ENCODE measurements at places on chromosomes 1 and 21.

DNA sequence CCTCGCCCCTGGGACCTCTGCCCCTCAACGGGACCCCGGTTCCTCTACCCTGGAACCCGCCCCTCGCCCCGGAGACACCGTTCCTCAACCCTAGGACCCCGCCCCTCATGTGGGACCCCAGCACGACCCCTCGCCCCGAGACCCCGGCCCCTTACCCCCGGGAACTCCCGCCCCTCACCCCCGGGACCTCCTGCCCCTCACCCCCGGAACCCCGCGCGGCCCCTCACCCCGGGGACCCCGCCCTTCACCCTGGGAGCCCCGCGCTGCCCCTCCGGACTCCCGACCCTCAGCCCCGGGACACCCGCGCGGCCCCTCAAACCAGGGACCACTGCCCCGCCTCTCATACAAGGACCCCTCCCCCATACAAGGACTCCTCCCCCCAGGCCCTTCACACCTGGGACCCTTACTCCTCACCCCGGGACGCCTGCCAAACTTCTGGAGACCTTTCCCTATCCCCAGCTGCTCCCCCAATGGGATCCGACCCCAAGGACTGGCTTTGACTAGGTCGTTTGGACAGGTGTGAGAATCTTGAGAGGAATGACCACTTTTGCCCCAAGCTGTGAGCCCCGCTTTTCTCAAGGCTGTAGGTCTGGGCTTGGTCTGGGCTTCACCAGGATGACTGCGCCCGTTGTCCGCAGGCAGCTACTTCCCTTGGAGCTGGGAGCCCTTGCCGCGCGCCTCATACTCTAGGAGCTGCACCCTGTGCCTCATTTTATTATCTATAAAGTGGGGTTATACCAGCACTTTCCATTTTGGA, 843 bp downstream of the DIP2A start:
- DNase-seq = peak; percentile 22

DNA sequence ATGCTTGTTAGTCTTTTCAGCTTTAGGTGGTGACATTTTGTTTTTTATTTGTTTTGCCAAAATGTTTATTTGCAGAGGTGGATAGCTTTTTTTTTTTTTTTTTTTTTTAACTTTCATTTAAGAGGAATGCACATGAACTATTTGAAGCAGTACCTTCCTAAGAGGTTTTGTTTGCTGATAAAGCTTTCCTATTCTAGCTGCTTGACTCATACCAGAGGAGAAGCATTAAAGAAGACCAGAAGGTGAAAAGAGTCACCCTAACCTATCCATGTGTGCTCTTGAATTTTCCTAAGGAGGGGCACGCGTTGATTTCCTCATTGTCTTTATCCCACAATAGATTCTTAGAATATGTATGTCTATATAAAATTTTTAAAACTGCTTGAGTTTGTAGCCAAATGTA, 57.7 kb downstream of the PRDM2 start:
- no peak for DNase-seq

GRCh38 chr1:6743189-6744101, 41.8 kb upstream of the CAMTA1 start:
- DNase-seq = no peak

- DNase-seq = no peak
Observed at GRCh38 chr1:185159966-185160365, 3.0 kb downstream of the SWT1 start.

DNA sequence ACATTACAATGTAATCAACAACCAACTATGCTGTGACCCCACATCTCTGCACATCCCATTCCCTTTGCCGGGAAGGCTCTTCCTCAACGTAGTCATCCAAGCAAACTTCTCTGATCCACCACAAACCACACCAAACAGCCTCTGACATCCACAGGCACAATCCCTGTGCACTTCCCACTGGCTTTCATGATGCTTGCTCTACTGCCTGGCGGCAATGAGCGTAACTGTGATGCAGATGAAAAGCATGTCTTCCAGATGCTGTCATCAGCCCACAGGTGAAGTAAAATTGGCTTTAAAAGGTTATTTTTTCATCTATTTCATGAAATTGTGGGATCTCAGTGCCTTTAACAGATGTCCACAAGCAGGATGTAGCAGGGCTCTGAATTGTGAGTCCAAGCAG, 635.2 kb downstream of the SMYD3 start:
- DNase-seq = no peak

- no peak for DNase-seq
Observed at GRCh38 chr1:204968135-204968534, 74.9 kb upstream of the CNTN2 start.

DNA sequence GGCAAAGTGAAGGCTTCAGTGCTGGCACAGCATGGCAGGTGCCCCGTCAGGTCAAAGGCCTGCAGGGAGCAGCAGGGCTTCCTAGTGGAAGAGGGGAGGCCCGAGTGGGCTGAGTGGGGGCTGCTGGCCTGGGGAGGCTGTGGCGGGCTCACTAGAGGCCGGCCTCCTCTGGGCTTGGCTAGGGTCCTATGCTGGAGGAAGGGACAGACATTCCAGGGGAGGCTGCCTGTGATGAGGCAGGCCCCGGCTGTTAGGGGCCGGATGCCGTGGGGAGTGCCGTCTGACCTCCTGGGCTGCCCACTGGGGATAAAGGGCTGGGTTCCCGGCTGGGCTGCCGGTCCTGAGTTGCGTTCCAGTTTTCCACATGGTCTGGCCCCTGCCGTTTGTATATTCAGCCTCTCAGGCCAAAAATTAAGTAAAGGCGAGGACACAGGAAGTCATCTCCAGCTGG, 21.1 kb downstream of the PRXL2B start:
- no peak for DNase-seq

GRCh38 chr1:56409112-56409691, 170.2 kb downstream of the PLPP3 start:
- no peak for DNase-seq

GRCh38 chr1:231857609-231858135, 231.1 kb downstream of the DISC1 start:
- DNase-seq = no peak

- no peak for DNase-seq
Observed at GRCh38 chr1:37035014-37035691, 838 bp upstream of the GRIK3 start.

GRCh38 chr1:218475275-218475674, 130.1 kb downstream of the TGFB2 start:
- no peak for DNase-seq

- no peak for DNase-seq
Observed at GRCh38 chr1:77218477-77219165, 609 bp downstream of the PIGK start.

- no peak for DNase-seq
Observed at GRCh38 chr1:39044762-39045161, 18.6 kb downstream of the NDUFS5 start.

DNA sequence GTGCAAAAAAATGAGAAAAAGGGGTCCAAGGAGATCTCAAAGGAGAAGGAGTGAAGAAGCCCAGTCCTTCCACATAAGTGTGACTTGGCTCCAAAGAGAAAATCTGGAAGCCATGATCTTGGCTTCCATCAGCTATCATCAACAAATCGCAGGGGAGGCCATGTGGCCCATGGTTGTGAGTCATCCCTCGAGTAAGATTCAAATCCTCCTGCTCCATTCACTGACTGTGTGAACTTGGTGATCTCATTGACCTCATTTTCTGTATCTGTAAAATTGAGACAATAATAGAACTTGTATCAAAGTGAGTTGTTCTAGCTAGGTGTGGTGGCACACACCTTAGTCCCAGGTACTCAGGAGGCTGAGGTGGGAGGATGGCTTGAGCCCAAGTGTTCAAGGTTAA, 79.1 kb upstream of the OLIG2 start:
- no peak for DNase-seq

GRCh38 chr1:183472488-183473216, at the start of gene SMG7:
Gene SMG7, plus strand, starts transcription at chr1:183472499. Its CDS starts 122 bp downstream, at chr1:183472621.
- DNase-seq = peak; percentile 46

DNA sequence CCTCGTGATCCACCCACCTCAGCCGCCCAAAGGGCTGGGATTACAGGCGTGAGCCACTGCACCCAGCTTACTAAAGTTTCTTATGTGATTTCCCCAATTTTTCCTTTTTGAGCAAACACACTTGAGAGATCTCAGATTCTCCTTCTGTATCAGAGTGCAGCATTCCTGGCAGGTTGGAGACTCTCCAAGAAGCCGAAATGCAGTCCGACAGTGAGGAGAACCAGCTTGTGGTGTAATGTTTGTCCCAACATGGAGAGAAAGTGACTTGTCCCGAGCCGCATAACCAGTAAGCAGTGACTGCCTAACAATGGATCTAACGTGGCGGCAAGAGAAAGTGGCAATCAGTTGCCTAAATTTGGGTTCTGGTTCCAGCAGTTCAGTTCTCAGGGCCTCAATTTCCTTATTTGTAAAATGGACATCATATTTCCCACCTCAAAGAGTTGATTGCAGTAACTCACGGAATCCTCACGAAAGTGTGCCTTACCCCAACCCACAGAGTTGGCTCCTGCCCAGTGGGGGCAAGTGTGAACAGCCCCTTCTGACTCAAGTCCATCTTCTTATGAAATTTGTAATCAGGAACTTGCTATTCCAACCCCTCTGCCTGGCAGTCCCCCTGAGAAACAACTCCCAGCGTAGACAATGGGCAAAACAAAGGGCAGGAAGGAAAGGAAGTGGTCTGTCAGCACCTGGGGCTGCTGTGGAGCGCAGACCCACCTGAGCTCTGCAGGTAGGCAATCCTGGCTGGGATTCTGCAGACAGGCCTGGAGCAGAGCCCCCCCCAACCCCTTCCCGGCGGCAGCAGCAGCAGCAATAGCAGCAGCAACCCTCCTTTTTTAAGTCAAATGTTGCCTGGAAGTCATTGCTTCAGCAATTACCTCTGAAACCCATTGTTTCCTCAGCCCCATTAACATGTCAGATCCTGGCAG, 223.6 kb upstream of the POU3F1 start:
- DNase-seq = no peak

GRCh38 chr1:35264871-35265270, 3.6 kb upstream of the ZMYM4 start:
- no peak for DNase-seq

DNA sequence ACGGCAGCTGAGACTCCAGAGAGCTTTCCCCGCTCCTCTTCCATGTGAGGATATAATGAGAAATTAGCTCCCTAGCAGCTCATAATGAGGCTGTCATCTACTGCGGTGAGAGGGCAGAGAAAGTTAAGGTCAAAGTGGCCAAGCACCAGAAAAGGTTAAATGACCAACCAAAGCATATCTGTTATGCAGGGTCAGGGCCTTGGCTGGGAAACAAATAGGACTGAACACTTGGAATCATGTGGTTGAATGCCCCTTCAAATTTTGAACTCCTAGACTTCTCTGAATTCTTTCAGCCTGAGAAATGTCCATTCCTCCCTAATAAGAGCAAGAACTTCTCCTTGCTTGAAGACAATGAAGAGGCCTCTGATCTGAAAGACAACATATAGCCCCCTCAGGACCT, 115.9 kb downstream of the TM2D1 start:
- DNase-seq = no peak

DNA sequence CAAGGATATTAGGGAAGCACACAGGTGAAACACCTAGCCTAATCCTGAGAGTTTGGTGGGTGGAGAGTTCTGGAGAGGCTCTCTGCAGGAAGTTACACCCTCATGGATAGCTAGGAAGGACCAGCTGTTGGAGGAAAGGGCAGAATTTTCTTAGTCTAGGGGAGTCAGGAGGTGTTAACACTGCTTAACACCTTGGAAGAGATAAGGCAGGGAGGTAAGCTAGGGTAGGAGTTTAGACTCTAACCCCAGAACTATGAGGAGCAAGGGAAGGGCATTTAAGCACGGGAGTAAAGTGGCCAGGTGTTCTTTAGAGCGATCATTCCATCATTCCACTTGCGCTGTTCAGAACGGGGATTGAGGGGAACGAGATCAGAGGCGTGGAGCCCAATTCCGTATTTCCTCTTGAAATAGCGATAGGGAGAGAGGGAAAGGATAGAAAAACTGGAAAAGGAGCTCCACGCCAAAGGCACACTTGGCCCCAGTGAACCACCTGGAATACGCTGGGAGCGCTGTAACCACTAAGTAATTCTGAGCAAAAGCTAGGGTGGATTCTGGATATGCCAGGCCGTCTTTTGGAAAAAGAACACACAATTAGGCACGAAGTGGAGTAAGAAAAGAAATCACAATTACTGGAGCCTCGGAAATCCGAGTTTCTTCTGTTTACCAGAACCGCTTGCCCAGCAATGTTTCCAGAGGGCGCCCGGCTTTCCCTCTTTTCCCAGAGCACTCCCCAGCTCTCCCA, 1.5 kb upstream of the GPR137B start:
- peak; percentile 28 for DNase-seq

DNA sequence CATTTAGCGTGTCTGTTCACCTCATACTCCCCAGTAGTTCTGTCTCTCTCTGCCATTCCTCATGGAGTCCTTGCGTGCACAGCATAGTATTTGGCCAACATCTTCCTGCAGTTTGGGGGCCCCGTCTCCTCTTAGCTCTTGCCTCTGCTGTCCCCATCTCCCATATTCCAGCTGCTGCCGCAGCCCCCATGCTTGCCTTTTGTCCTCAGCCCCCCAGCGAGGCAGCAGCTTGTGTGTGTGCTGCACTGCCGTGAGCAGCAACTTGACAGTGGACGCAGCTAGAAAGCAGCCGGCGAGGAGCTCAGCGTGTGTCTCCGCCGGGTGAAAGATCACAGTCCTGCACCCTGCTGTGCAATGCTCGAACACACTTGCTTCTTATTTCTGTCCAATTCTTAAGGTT, 164.2 kb upstream of the COL6A1 start:
- no peak for DNase-seq

DNA sequence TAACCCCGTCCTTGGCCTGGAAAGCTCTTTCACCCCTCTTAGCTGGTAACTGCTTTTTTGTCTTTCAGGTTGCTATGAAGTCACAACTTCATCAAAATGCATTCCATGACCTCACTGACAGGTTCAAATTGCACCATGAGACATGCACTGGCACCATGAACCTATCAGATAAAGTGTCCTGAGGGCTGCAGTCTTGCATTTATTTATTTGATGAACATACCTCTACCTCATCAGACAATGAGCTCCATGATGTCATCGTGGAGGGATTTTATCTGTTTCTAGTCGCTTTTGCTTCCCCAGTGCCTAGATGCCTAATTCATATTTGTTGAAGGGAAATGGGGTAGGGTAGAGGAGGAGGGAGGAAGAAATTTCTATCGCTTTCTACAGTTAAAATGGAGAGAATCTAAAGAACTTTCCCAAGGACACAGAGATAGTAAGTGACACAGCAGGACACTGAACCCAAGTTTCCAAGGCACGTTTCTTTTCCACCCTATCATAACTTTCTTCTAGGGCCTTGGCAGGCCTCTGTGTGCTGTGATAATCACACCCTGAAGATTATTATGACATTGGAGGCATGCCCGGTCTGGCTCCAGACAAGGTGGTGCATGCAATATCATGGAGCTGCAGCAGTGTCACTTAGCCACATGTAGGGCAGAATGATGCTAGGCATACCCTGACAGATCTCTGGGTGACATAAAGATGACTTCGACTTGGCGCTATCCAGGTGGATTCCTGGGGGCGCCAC, 69.5 kb downstream of the CD58 start:
- DNase-seq = no peak

GRCh38 chr1:225754940-225755641, 22.5 kb upstream of the SRP9 start:
- DNase-seq = no peak

GRCh38 chr1:109441069-109441468, 14.8 kb upstream of the PSMA5 start:
- no peak for DNase-seq

GRCh38 chr1:198165927-198166647, 9.3 kb downstream of the NEK7 start:
- no peak for DNase-seq

- no peak for DNase-seq
Observed at GRCh38 chr1:71494163-71494562, 413.3 kb upstream of the ZRANB2 start.

- DNase-seq = no peak
Observed at GRCh38 chr1:19596065-19596713, 47.9 kb upstream of the NBL1 start.
